ENCODE measurements at places on chromosomes 1 and 21.

DNA sequence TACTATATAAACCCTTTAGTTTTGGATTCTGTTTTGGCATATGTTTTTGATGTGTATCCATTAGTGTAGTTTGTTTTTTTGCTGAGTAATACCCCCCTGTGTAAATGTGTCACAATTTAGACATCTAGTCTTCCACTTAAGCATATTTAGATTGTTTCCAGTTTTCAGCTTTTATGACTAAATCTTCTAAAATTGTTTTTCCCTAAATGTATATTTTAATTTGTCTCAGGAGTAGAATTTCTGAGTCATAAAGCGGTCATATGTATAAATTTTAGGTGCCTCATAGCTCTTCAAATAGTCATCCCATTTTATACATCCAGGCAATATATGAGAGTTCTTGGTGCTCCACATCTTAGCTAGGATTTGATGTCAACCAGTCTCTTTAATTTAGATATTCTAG lies 1348.0 kb downstream of the MRPL39 start:
- peak; percentile 23 for DNase-seq

DNA sequence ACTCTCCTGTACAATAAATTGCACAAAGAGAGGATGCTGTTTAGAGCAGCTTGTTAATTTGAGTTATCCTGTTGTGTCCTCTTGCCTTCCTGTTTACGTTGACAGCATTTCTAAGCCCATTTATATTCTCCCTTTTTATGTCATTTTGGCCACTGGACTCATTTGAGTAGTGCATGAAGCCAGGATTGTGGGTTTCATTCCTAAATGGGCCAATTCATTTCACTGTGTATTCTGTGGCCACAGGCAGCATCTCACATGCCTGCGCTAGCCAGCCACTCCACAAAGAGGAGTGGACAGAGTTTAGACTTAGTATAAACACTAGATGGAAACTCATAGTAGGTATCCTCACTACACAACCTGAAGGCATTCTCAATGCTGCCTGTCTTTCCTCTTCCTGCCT lies 73.4 kb downstream of the DTL start:
- no peak for DNase-seq

GRCh38 chr1:37634244-37634991 lies at the start of gene RSPO1:
Gene RSPO1, minus strand, starts transcription at chr1:37634892. Its CDS starts 5,231 bp downstream, at chr1:37629661.
- no peak for DNase-seq

GRCh38 chr1:214753236-214753852 lies 150.3 kb downstream of the CENPF start:
- no peak for DNase-seq

DNA sequence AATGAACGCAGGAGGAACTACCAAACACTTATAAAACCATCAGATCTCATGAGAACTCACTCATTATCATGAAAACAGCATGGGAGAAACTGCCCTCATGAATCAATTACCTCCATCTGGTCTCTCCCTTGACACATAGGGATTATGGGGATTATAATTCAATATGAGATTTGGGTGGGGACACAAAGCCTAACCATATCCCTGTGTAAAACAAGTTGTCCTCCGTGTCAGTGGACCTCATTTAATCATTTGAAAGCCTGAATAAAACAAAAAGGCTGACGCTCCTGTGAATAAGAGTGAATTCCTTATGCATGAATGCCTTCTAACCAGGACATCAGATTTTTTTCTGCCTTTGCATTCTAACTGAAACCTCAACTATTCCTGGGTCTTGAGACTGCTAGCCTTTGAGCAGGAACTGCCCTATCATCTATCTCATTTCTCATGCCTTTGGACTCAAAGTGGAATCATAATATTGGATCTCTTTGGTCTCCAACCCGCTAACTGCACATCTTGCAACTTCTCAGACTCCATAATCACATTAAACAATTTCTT lies 648.8 kb downstream of the ADGRL2 start:
- peak; percentile 54 for DNase-seq

DNA sequence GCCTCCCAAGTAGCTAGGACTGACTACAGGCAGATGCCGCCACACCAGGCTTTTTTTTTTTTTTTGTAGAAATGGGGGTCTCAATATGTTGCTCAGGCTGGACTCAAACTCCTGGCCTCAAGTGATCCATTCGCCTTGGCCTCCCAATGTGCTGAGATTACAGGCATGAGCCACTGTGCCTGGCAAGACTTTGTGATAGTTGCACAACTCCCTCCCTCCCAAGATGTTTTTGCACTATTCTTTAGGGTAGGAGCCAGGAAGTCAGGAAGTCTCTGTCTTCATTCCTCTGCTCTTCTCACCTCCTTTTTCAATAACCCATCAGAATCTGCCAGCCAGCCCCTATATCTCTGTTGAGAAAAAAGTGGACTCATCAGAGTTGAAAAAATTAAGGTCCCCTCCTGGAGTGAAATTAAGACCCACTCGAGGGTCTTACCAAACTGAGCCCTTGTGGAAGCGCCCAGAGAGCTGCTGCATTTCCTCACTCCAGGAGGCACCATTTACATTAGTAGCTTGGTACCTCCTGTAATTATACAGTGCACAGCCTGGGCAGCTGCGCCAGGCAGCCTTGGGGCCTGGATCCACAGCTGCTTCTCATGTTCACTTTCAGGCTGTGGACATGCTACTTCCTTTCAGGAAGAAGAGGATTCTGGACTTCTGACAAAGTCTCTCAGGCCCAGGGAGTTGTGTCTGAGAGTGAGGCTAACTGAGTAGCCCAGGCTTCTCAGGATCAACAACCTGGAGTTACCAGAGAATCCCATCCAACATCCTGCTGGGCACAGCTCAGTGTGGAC lies 24.0 kb downstream of the TCEA3 start:
- DNase-seq, result no peak

GRCh38 chr1:80919426-80919825 lies 881.3 kb upstream of the ADGRL2 start:
- no peak for DNase-seq

DNA sequence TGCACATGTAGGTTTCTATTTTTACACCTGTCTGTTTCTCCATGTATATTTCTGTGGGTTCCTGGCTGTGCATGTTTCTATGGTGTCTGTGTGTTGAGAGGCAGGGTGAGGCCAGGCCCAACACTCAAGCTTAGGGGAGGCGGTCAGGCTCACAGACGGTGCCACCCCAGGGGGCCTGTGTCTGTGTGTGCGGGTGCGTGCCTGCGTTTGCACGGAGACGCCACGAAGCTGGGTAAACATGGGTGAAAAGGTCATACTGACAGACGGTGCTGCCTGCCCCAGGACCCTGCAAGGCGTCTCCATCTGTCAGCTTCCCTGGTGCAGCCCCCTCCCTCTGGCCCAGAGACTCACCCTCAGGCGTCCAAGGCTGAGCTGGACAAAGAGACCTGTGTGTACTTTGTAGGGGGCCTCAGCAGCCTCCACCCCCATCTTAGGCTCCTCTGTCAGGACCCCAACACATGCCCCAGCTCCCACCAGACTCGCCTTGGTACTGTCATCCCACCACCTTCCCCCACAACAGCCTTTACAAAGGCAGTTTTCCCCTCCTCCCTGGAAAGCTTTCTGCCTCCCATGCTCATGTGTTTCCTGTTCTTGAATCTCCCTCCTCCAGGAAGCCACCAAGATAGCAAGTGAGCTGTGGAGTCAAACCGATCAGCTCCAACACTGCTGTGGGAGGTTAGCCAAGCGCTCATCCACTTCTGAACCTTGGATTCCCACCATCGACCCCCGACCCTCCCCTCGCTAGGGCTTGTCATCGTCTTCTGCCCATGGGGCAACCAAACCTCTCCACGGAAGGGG lies 34.1 kb downstream of the PTPRF start:
- DNase-seq, result no peak

GRCh38 chr1:65791801-65792668 lies 660 bp upstream of the PDE4B start:
- DNase-seq, result peak; percentile 39

- no peak for DNase-seq
These were observed 21.9 kb downstream of the MAP7D1 start for GRCh38 chr1:36177589-36178431.

DNA sequence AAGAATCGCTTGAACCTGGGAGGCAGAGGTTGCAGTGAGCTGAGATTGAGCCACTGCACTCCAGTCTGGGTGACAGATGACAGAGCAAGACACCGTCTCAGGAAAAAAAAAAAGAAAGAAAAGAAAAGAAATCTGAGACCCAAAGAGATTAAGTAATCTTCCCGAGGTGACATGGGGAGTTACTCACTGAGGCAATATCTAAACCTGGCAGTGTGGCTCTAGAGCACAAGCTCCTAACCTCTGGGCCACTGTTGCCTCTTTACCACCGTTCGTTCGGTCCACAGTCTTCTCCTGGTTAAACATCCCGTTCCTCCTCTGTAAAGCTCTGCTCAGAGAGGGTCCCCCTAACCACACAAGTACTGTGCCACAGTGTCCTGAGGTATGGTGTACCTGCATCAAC lies 1.5 kb downstream of the HMGCL start:
- no peak for DNase-seq

DNA sequence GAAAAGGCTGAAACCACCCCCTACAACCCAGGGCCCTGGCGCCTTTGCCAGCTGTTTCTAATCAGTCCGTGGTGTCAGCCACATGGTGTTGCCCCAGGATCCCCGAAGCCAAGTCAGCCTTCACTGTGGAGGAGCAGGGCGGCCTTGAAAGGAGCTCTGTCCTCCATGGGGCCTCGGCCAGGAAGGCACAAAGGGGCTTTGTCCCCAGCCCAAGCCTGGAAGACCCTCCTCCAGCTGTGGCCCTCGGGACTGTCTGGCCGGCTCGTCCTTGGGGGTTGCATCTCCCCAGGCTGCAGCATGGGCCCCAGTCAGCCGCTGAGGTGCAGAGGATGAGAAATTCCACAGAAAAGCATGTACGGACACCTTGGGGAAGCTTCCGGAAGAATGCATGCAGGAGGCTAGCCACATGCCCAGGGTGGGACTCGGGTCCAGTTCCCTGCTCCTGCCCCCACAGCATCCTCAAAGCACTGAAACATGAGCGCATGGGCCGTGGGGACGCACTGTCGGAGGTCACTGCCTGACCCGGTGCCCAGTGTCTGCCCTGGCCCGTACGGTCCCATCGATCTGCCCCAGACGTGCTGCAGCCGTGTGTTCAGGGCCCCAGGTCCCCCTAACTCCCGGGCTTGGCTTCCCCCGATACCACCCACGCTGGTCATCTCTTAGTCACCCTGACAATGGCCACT lies 38.6 kb upstream of the POFUT2 start:
- DNase-seq, result no peak

- peak; percentile 44 for DNase-seq
These were observed 344.4 kb downstream of the KCTD3 start for GRCh38 chr1:215911406-215911968.

GRCh38 chr1:246572785-246573184 lies 6.5 kb downstream of the CNST start:
- DNase-seq, result no peak

- DNase-seq, result no peak
These were observed 29.9 kb downstream of the MAST2 start for GRCh38 chr1:45833361-45833760.

GRCh38 chr1:15764269-15764764 lies 5.7 kb downstream of the FBLIM1 start:
- DNase-seq, result no peak

- DNase-seq, result no peak
These were observed 94.3 kb upstream of the GALNT2 start for GRCh38 chr1:229972600-229973296.

GRCh38 chr1:14598498-14599182 lies at the start of gene KAZN:
Gene KAZN, plus strand, starts transcription at chr1:14598685.
- DNase-seq, result peak; percentile 5

- DNase-seq, result no peak
These were observed 117.0 kb upstream of the VAV3 start for GRCh38 chr1:108082001-108082400.

GRCh38 chr1:201014816-201015200 lies 8.7 kb downstream of the KIF21B start:
- DNase-seq, result no peak

DNA sequence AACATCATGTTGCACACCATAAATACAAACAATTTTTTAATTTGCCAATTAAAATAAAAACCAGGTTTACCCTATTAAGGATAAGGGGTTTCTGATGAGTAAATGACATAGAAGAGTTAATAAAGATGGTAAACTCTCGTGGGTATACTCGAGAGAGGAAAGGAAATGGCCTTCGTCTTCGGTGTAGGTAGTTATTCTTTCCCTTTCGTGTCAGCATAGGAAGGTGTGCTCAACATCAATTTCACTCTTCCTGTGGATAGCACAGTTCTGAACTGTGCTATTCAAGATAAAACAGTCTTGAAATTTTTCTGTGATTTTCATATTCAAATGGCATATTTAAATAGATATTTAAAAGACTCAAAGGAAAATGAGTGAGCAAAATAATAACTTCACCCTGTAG lies 98.2 kb downstream of the RGL1 start:
- no peak for DNase-seq

DNA sequence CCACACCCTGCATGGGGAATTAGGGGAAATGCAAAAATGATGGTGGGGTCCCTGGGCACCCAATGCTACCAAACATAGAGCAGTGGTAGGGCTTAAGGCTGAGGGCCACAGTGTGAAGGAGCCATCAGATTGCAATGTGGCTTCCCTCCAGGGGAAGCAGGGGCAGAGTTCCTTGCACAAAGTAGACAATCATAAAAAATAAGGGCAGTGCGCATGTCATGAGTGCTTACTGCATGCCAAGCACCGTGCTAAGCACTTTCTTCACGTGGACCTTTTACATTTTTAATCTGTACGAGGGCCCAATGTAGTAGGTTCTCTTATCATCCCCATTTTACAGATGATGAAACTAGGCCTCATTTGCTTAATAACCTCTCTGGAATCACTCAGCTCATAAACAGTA lies 56.6 kb downstream of the DDX20 start:
- DNase-seq, result no peak

- no peak for DNase-seq
These were observed 135.0 kb downstream of the KCNJ6 start for GRCh38 chr21:37780991-37781983.

- DNase-seq, result no peak
These were observed 3.0 kb downstream of the CELSR2 start for GRCh38 chr1:109252167-109252892.

DNA sequence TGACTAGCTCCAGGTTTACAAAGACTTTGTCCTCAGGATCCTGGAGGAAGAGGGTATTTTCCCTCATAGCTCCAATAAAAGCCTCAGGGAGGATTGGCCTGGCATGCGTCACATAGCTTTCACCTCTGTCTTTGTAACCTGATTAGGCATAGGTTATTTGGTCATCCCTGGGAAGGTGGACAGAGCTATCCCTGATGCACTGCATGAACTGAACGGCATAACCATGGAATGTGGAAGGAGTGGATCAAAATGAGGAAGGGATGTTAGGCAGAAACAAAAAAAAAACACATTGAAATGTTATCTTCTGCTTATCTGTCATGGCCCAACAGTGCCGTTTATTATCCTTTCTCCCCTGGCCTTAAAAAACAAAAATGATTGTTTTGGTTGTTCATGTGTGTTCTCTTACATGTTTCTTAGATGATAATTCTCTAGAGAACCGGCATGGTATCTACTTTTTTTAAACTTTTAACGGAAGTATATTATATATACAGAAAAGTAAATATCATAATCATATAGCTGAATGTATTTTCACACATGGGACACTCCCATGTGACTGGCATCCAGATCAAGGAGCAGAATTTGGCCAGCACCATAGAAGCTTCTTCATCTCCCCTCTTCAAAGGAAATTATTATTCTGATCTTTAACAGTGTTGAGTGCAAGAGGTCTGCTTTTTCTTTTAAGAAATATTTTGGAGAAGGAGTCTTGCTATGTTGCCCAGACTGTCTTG lies 85.3 kb downstream of the RPS6KC1 start:
- no peak for DNase-seq

- no peak for DNase-seq
These were observed 170.5 kb downstream of the FOXD2 start for GRCh38 chr1:47608296-47608875.
